Esophagus mucosa (tissue), 1 donor: ENCODE measurements at places on chromosomes 4 and X. TPM values are rescaled to one million over a fixed set of nuclear protein-coding genes. Genes with fewer than 3 reads are reported as not detected.

- no peak for ATAC-seq
Measured at GRCh38 chr4:52935317-52935716, 73.2 kb downstream of the RASL11B start.

DNA sequence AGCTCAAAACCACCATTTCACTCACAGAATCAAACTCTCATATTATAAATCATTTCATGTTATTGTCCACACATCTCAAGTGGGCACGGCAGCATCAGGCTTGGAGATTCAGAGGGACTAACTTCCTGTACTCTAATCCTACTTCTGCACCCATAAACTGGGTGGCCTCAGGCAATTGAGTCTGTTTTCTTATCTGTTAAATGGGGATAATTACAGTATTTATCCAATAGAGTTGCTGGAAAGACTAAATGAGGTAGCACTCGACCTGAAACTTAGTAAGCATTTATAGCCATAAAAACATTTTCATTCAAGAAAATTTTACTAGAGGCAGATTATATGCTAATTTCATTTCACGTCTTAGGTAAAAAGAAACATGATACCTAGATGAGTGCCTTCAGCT is 13.0 kb downstream of the TBC1D1 start:
- no peak for ATAC-seq

DNA sequence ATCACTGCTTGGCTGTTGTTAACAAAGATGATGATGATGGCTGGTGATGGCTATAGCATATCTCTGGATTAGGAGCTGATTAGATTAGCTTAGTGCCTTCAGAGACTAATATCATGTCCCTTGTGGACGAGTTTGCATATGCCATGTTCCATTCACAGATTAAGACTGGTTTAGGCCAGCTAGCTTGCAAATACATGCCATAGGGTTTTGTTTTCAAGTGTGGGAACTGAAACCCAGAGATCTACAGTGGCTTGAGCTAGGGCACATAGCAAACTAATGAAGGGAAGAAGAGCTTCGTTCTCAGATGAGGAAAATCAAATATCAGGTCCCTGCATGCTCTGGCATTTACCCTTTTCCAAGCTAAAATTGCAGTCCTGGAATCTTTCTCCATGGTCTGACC is 492.3 kb downstream of the MAGEE1 start:
- ATAC-seq = no peak

GRCh38 chr4:94741304-94741703 is 16.5 kb upstream of the BMPR1B start:
- no peak for ATAC-seq

DNA sequence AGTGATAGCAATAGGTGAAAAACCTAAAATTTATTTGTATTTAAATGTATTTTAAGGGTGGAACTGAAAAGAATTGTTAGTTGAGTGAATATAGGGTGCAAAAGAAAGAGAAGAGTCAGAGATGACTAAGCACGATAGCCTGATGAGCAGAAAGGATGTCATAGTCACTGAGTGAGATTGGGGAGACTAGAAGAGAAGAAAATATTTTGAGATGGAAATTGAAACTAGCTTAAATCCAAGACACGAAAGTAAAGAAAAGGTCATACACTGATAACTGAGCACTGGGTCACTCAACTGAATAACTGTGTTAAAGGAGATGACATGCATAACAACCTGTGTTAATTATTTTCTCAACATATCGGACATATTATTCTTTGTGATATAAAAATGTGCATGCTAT is 55.5 kb downstream of the SPANXN4 start:
- no peak for ATAC-seq

DNA sequence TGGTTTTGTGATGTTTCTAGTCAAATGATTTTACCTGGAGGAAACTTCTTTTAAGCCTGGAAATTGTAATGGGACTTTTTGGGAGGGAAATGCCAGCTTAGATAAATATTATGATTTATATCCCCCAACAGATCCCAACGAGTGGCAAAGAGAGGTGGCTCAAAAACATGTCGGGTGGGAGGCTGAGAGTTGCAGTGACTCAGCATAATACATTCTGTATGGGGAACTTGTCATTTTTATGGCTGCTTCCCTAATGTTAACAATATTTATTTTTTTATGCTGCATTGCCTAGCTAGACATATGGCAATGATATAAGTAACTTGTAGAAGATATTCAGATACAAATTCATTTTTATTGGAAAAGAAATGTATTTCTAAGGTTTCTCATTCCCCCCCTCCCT is 219.0 kb downstream of the ARHGAP10 start:
- no peak for ATAC-seq

GRCh38 chr4:101022151-101023024 is 324.9 kb downstream of the PPP3CA start:
- ATAC-seq = no peak

DNA sequence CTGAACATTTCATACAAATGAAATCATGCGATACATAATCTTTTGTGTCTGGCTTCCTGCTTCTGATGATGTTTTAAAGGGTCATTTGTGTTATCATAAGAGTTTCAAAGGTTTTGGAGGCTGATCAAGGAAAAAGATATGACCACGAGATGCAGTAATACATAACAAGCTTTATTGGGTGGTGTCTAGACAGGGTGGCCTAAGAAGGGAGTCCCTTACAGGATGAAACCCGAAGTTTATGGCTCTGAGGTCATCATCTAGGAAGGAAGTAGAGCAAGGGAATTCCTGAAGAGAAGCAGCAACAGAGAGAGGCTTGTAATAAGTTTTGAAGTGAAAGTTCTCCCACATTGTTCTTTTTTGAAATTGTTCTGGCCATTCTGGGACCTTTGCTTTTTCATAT is 40.8 kb upstream of the SOD3 start:
- ATAC-seq = no peak

DNA sequence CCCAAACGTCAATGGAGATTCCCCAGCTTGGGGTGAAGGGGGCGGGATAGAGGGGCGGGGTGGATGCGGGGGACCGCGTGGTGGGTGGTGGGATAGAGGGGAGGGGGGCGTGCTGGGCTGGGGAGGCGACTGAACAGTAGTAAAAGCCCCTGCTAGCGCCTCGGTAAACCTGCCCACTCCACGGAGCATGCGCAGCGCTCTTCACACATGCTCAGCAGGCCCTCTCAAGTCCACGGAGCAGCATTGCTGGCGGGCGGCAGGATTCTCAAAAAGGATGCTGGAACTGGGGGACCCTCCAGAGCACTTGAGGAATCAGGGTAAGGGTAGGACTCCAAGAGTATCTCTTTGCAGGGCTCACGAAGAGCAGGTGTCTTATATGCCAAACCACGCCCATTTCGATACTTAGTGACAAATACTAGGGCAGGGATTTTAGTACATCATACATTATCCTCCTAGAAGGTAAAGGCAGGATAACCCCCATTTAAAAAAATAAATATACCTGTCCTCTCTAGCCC is 378 bp upstream of the RPS6KA6 start:
- peak; percentile 23 for ATAC-seq

DNA sequence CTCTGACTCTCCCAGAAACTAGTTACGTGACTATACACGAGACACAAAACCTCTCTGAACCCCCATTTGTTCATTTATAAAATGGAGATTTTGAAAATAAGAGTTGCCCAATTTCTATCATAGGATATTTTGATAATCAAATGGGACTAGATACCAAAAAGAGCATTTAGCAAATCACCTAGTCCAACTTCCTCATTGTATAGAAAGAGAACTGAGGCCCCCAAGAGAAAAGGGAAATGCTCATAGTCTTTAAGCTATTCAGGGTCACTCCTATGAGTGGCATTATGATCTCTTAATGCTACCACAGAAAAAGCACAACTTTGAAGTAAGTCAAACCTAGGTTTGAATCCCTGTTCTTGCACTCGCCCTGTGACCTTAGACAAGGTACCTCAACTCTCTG is 62.7 kb downstream of the BMP15 start:
- ATAC-seq = no peak

- no peak for ATAC-seq
Measured at GRCh38 chr4:138487670-138488069, 245.5 kb upstream of the SLC7A11 start.

- no peak for ATAC-seq
Measured at GRCh38 chr4:135277980-135278315, 1076.4 kb upstream of the PABPC4L start.

GRCh38 chr4:145935253-145936141 is 3.1 kb downstream of the ZNF827 start:
- ATAC-seq = no peak

DNA sequence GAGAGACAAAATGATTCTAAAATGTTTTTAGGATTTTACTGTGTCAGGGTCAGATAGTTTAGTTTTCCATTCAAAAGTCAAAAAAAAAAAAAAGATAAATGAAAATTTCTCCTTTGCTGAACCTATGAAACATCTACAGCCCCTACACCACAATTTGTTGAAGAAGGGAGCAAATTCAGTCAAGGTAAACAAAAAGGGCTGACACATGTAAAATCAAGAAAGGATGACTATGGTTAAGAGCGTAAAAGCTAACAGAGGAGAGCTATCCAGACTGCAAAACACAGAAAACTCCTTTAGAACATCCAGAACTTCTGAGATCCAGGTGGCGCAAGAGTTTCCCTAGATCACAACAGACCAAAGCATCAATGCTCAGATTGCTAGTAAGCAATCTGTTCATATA is 72.2 kb downstream of the RAB28 start:
- no peak for ATAC-seq

DNA sequence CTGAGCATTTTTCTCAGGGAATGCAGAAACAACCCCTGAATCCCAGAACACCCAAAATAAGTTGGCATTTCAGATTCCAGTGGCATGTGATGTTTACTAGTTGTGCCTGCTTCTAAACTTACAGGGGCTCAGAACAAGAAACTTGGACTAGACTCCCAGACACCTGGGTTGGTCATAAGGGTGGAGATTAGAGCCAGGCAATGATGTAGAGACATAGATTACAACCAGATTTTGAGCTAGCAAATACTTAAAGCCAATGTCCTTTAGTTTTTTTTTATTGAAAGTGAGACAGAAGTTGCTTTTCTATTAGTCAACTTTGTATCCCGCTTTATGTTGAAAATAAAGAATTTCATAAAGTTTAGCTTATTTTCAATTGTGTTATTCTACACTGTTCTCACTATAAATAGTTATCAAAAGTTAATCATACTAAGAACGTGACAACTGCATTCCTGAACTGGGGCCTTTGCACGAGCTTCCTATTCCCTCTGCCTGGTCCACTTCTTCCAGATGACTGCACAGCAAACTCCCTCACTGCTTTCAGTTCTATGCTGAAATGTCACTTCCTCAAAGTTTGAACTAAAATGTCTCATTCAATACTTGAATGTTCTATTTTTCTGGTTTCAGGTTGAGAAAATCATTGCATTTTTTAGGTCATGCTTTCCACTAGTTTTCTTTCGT is 224.7 kb upstream of the PPP1R2C start:
- ATAC-seq = no peak

DNA sequence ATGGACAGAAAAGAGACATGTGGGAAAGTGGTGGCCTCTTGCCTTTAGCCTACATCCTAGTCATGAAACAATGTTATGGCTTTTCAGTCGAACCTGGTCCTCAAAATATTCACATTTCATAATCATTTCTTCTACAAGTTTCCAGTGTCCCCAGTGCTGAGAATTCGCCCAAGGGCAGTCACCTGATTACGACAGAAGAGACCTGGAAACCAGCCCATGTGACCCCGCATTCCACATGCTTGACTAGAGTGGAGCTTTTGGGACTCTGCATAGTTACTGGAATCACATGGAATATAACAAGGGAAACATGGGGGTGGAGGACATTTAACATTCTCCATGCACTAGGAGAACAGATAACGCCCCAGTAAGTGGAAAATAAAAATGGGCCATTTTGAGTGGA is 100.1 kb downstream of the PPARGC1A start:
- ATAC-seq = no peak

- peak; percentile 76 for ATAC-seq
Measured at GRCh38 chr4:5050520-5051277, 581 bp upstream of the STK32B start.

GRCh38 chr4:143356493-143356892 is 19.8 kb downstream of the GAB1 start:
- ATAC-seq = peak; percentile 78

- ATAC-seq = no peak
Measured at GRCh38 chrX:24241822-24242648, 71.8 kb downstream of the SUPT20HL2 start.

DNA sequence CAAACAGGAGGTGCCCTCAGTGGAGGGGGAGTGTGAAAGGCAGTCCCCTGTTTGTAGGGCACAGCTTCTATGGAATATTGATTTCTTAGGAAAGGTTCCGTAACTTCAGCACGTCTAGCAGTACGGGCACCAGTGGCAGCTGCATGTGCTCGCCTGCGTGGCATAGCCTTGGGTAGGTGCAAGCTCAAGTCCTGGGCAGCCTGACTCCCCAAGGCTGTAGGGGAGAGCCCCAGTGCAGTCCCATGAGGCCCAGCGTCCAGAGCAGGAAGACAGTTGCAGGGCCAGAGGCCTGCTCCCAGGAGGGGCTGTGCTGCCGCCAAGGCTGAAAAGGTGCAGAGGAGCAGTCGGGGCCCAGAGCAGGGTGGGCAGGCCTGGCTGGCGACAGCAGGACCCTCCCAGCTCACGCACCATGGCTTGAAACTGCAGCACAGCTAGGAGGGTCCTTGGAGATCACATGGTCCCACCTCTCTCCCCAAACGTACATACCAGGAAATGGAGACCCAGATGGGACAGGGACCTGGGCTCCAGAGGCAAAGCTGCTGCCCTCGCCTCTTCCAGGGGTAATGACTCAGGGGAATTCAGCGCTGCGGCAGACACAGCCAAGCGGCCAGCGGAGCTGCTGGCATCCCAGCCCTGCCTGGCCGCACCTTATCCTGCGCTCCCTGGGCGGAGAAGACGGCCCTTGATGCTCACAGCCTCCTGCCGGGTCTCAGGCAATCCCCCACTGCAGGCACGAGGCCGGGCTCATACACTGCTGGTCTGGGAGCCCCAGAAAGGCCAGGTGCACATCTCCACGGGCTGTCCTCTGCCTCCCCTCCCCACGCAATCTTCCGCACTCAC is 6.0 kb upstream of the DUSP9 start:
- ATAC-seq = no peak

- no peak for ATAC-seq
Measured at GRCh38 chr4:91488946-91489345, 814.8 kb upstream of the GRID2 start.

- peak; percentile 32 for ATAC-seq
Measured at GRCh38 chrX:45714866-45715265, 514.2 kb upstream of the DIPK2B start.

GRCh38 chr4:20881658-20882057 is 181.4 kb downstream of the PACRGL start:
- no peak for ATAC-seq

- no peak for ATAC-seq
Measured at GRCh38 chrX:109347632-109348031, 134.3 kb downstream of the GUCY2F start.

- no peak for ATAC-seq
Measured at GRCh38 chrX:71159335-71159734, 14.7 kb downstream of the NLGN3 start.

GRCh38 chr4:174254613-174255012 is 28.9 kb downstream of the FBXO8 start:
- no peak for ATAC-seq

LDB2 gene
- 4.9 TPM for total RNA-seq

UGT8 gene
- total RNA-seq = 1.1 TPM

SYNPO2 gene
- total RNA-seq = 13.3 TPM

RIPPLY1 gene
- total RNA-seq = not detected

PABPC5 gene
- not detected for total RNA-seq

HTRA3 gene
- total RNA-seq = 1.0 TPM

DCAF12L2 gene
- total RNA-seq = not detected

CLNK gene
- total RNA-seq = 0.08 TPM

ATP2B3 gene
- not detected for total RNA-seq

KLHL13 gene
- total RNA-seq = 3.2 TPM
